CD4-positive, alpha-beta T cell treated with Interleukin-4 for 1 hour (primary cell): ENCODE measurements at places on chromosomes 7 and 10.
A peak's percentile ranks its signal among the peaks of the same experiment; 100 is the strongest.

GRCh38 chr10:10803278-10803677 is 214.4 kb upstream of the CELF2 start:
- DNase-seq = no peak

DNA sequence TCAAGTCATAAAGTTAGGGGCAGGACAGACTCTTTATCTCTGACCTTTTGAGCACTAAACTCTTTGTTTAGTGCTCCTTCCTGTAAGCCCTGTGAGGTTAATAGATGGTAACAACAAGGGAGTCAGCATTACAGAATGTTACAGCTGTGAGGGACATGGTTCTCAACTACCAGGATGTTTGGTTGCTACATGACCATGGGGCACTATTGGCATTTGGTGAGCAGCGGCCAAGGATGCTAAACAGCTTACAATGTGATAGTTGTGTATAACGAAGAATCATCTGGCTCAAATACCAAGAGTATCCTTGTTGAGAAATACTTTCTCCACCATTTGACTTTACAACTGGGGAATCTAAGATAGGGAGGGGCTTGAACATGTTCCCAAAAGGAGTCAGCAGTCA is 35.4 kb upstream of the HPS1 start:
- no peak for DNase-seq

- DNase-seq = no peak
Observed at GRCh38 chr10:28947171-28947570, 269.9 kb downstream of the BAMBI start.

DNA sequence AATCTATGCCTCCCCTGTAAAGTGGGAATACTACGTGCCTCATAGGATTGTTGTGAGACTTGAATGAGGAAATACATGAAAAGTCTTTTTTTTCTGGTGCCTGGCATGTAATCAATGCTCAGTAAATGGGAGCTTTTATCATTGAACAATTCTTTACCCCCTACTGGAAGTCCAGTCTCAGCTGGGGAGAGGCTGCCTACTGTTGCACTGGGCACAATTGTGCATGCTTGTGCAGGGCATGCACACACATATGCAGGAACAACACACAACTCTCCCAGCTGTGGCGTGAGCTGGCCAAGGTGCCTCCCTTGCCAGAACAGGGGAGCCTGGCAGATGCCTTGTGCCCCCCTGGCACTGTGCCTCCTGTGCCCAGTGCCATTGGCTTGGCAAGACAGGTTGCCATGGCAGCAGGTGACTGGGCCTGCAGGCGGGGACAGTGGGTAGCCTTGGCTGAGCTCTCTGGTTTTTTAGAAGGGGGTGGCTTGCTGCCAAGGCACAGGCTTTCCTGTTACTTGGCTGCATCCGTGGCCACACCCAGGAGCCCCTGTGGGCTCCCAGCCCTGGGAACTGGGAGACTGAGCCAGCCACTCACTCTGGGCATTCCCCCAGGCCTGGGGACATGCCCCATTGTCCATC is 16.1 kb upstream of the PALD1 start:
- DNase-seq = no peak

DNA sequence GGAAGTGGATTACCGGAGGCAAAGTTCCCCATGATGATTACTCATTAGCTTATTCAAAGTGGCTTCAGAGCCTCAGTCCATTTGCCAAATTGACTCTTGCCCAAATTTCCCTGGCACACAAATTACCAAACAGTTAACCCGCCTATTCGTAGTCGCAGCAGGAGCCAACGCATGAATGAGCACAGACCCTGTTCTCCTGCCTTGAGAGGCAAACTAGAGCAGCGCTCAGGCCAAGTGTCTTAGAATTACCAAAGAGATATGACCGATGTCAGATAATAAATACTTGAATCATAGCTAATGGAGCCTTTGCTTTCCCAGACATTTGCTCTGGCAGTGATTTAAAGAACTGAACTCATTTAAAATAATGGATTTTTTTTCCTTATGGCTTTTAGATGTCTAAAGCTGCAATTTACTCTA is 64.9 kb downstream of the CTTNBP2 start:
- no peak for DNase-seq

DNA sequence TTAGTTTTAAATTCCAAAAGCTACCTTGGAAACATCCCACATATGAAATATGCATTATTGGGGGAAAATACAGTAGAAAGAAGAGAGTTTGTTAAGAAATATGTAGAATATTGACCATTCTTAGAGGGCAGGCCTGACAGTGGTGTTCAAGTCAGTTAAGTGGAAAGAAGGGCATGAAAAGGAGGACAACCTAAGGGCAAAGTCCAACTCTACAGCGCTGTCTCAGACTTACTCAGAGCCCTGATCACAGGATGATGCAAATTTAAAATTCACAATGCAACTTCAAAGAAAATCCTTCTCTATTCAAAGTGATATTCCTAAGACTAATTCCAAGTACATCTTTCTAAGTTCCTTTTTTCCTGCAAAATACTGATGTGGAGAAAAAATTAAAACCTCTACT is 139.1 kb upstream of the LRRTM3 start:
- no peak for DNase-seq

DNA sequence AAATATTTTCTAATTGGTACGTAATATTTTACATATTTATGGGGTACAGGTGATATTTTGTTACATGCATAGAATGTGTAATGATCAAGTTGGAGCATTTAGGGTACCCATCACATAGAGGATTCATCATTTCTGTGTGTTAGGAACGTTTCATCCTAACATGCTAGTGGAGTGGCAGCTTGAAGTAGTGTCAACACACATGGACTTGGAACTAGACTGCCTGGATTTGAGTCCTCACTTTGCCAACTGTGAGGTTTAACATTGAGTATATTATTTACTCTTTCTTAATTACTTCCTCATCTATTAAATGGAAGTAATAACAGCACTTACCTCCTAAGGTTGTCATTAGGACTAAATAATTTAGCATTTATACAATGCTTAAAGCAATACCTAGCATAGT is 241.9 kb downstream of the PLXDC2 start:
- no peak for DNase-seq

DNA sequence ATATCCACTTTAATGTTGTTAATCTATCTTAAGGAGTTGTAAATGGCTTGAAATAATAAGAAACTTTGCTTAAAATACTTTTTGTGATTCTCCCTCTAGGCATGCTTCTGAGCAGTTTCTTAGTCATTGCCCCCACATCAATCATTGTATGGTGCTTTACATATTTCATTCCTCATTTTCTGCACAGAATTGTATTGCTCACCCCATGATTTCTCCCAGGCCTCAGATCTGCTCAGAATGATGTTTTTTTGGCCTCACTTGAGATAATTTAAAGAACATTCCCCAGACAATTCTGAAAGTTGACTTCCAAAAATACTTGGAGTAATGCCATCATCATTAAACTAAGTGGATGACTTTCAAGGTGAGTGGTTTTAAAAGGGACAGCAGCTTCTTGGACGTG is 82.1 kb upstream of the PRPS1L1 start:
- no peak for DNase-seq

- no peak for DNase-seq
Observed at GRCh38 chr7:726854-727103, 280 bp downstream of the DNAAF5 start.

DNA sequence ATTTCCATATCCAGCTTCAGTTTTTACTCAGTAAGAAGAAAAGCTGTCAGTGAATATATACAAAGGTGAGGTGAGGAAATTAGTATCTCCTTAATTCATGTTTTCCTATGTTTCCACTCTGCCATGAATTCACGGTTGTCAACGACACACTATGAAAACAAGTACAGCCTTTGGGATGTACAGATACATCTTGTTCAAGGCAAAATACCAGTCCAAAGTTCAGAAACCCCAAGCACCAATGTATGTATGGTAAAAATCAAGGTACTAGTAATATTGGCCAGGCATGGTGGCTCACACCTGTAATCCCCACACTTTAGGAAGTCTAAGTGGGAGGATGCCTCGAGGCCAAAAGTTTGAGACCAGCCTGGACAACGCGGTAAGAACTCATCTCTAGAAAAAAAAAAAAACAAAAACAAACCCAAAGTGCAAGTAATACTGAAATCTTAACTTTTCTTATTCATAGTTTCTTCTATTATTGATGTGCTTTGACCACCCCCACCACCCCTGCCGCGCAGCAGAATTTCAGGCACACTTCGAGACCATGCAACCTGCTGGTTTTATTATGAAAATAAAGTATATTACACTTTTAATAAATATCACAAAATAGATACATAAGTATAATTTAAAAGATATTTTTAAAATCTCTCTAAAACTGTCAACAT is 3.5 kb downstream of the ESYT2 start:
- DNase-seq = no peak

DNA sequence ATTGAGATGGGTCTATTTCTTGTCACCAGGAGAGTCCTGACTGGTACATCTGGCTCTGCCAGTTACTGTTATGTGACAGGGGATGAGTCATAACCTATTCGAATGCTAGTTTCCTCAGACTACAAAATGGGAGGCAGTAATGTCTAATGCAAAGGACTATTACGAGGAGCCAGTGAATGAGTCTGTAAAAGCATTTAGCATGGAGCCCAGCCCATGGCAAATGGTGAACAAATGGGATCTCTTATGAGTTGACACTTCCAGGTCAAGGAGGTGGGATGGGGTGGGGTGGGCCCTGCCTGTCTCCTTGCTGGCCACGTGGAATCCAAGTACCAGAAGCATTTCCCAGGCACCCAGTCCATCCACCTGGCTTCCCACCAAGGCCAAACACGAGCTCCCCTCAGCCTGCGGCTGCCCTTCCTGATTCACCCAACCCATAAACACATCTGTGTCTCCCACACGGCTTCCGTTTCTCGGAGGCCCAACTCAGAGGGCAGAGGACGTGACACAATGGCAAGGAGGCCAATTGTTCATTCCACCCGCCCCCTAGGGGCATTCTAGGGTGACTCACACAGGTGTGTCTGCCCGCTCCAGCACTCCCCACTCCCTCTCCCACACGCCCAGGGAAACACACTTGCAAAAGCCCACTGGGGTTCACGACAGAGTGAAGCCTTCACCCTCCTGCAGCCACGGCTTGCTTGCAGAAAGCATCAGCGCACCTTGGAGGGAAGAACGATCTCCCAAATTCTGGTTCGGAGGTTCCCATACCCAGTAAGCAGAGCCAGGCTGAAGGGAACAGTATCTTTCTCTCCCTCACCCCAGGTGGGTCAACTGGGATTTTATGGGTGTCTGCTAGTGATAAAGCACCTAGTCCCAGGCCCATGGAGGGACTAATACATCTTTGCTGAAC is 109.8 kb downstream of the SH3PXD2A start:
- DNase-seq = peak; percentile 21

- no peak for DNase-seq
Observed at GRCh38 chr10:60518745-60519144, 129.1 kb upstream of the ANK3 start.

DNA sequence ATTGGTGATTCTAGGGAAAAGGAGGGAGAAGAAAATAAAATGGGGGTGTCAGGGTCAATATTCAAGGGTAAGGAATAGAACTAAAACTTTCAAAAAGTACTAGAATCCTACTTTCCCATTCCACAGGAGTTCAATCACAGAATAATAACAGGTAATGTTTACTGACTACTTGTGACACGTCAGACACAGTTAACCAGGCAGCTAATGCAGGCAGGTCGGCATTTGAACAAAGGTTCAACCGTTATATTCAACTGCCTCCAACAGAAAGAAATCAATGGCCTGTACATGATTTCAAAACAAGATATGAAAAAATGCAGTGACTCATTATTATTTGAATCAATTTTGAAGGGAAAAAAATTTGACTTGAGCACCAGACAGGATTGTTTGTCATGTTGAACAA is 3.1 kb downstream of the ASB15 start:
- no peak for DNase-seq

DNA sequence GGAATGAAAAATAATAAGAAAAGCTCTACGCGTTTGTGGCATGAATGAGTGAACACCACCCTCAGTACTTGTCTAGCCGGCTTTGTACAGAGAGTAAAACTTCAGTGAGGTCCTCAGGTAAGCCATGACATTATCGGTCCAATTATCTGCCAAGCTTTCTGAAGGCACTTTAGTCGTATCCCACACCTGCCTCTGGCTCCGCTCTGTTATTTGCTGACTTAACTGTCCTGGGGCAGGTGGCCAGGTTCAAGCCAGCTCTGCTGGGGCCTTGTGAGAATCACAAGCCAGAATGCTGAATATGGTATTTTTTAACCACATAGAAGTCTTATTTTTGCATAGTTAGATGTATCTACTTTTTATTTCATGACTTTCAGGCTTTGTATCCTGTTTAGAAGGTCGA is 66.0 kb upstream of the FHIP2A start:
- no peak for DNase-seq

DNA sequence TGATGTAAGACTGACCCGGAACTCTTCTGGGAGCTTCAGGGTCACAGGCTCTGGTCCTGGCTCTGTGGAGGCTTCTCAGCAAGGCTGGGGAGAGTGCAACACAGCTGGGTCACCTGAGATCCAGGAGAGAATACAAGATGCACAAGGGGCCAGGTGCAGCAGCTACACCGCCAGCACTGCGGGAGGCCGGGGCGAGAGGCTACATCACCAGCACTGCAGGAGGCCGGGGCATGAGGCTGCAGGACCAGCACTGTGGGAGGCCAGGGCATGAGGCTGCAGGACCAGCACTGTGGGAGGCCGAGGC is 44.3 kb downstream of the PDGFA start:
- no peak for DNase-seq

DNA sequence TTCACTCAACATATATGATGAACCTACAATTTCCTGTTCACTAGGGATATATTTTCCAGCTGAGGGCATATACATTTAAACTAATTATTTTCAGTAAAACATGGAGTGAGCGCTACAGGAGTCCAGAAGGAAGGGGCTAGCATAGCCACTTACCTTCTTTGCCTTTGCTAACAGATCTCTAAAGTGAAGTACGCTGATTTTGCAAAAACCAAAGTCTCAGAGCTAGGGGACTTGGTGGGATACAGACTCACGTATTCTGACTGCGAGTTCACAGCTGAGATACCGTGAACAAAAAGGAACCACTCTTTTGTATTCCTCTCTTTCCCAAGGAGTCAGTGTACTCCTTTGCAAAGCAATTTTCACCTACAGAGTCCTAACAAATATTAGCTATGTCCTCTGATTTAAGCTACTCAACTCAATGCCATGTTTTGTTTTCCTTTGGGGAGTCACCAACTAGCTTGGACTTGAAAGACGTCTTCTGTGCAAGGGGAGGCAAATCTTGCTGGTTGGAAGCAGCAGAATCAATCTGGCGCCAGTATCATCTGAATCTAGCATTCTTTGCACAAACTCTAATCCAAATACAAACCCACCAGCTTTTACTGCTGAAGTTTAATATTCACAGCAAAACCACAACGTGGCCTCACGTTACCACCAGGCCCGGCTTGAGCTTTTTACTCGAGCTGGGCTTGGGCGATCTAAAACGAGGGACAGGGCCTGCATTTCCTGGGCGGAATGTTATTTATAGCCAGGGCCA is 657 bp downstream of the CDNF start:
- no peak for DNase-seq

- DNase-seq = no peak
Observed at GRCh38 chr10:133415752-133416151, 8.7 kb downstream of the SPRN start.
